NCI-H2171 (cell line): ENCODE measurements at places on chromosomes 3 and 15.

- no peak for DNase-seq
Observed at GRCh38 chr3:159432682-159433340, 555.8 kb upstream of the IL12A start.

- no peak for DNase-seq
Observed at GRCh38 chr15:90345857-90346256, 6.2 kb upstream of the ZNF774 start.

- no peak for DNase-seq
Observed at GRCh38 chr15:85453144-85453872, 72.9 kb downstream of the AKAP13 start.

DNA sequence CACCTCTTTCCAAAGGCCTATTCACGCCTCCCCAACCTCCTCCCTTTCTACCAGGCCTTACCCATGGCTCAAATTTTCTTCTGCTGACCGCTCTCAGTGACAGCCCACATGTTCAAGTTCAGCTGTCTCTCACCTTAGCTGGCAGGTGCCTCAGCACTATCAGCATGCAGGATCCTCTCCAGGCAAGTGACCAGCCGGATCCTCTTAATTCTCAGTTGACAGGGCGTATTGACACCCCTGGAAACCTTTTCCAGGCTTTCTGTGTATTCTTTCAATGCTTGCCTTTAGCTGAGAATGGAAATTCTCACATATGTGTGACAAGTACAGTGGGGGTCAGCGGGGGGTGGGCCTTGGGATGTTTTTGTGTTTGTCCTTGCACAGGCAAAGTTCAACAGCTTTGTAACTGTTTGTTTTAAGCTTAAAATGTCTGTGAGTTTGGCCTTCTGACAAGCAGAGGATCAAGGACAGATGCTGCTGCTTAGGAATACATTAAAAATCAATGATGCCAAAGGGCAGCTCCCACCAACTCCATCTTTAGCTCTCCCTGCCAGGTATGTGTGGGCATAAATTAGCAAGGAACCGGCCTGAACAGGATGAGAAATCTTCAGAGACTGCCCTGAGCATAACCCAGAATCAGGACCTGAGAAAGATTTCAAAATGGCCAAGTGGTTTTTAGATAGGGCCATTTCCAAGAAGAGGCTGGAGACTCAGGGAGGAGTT is 17.4 kb upstream of the BDH1 start:
- no peak for DNase-seq

DNA sequence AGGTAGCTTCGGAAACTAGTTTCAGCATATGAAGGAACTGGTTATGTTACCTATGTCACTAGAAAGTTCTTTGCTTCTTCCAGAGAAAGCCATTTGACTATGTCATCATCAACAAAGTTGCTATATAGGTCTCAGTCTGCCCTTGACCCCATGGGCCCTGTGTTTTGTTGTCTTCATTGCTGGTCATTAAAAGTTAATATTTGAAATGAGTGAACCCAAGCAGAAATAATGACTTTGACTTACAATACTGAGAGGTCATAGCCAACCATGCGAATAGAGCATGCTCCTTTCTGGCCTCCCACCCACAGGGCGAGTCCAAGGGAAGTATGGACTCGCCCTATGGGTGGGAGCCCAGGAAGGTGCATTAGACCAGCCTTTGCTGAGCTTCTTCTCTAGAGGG is 40.9 kb downstream of the APH1B start:
- no peak for DNase-seq

DNA sequence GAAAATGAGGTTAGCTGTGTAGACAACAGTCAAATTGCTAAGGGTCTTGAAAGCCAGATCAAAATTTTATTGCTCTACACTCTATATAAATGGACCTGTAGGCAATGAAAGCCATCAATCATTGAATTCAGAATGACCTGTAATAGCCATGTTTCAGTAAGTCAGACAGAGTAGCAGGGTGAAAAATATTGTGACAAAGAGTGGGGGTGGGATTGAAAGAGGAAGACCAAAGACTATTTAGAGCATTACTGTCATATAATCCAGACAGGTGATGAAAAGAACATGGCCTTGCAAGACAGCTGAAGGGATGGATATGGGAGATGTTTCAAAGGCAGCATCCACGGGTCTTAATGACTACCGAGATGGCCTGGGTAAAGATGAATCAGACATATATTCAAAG is 22.2 kb downstream of the IFT57 start:
- no peak for DNase-seq

DNA sequence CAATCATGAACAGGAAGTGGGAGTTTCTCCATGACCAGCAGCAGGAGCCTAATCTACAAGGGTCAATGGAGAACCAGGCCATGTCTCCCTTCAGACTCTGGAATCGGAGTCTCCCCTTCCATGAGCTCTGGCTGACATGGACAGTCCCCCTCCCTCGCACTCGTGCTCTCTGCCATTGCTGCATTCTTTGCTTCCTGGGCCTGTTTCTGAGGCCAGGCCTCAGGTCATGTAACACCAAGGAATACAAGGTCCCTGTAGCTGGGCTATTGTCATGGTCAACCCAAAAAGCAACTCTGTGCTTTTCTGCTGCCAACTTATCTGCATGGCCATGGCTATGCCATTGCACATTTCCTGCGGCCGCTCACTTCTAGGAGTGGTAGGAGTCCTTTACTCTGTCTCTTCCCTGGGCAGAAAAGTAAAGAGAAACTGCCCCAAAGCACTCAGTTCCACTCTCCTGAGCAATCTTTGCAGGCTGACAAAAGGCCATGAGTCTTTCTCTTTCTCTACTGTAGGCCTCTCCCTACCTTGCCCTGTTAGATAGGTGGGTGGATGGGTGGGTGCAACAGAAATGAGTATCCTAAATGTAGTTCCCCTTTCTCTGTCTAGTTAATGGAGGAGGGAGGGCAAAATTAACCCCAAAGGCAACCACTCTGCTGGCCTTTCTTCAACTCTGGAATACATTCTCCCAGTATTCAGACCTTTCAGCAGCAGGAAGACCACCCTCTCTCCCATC is 40.8 kb upstream of the PROK2 start:
- DNase-seq, result no peak

GRCh38 chr15:40787991-40788390 is 18.2 kb downstream of the C15orf62 start:
- no peak for DNase-seq

GRCh38 chr3:25576831-25577454 is 87.8 kb downstream of the TOP2B start:
- no peak for DNase-seq

DNA sequence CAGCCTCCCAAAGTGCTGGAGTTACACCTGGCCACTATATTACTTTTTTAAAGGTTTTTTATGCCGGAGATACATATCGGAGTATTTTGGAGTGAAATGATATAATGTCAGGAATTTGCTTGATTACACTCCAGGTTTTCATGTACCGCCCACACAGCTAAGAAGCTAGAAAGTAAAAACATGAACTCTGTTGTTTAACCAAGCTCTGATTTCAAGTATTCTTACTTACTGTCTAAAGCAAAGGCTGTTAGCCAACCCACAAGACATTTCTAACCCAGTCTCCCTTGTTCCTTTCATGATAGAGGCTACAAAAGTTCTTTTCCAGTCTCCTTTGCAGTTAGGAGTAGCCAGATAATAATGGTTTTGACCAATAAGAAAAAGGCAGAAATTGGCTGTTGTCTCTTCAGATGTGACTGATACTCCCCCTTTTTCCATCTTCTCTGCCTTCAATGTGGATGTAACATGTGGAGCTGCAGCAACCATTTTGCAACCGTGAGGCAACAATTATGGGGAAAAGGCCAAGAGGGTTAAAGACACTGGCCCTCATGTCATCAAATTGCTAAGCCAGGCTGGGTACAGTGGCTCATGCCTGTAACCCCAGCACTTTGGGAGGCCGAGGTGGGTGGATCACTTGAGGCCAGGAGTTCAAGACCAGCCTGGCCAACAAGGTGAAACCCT is 6.1 kb upstream of the CP start:
- DNase-seq, result no peak

GRCh38 chr3:150239766-150240165 is 168.3 kb upstream of the TSC22D2 start:
- no peak for DNase-seq

DNA sequence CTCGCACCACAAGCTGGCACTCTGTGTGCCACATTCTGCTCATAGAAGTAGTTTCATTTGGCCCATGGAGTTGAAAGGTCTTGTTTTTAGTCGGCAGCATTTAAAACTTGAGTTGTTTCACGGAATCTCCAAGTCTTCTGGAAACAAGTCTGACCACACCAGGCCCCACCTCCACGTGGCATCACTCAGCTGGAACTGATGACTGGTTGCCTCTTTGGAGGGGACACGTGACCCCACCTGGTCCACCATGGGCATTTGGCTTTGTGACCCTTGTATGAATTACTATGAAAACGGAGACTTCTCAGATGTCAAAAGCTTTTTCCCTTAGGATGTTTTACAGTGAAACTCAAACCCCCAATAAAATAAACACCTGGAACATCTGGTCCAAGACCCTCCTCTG is 74.9 kb downstream of the NTRK3 start:
- no peak for DNase-seq

DNA sequence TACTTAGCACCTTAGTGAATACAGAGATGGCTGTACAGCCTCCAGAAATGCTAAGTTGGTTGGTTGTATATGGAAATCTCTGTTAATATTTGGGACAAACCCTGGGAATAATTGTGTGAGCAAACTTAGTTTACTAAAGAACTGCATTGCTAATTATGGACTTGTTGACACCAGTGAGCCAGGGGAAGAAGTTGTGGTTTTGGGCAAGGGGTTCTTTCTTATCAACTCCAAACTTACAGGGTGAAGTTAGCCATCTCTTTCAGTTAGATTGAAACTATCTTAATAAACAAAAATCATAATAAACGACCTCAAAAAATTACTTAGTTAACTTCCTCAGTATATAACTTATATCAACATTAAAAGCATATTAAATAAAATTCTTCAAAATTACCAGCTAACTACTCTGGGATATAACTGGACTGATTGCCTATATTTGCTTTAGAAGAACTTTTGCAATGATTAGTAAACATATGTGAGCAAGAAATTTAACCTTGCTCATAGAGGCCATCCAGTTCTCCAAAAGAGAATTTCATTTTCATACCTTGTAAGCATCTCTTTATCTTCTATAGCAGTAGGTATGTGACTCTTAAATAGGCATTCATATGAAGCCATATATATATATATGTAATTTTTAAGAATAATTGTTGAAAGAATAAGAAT is 24.7 kb downstream of the MBNL1 start:
- DNase-seq, result no peak

DNA sequence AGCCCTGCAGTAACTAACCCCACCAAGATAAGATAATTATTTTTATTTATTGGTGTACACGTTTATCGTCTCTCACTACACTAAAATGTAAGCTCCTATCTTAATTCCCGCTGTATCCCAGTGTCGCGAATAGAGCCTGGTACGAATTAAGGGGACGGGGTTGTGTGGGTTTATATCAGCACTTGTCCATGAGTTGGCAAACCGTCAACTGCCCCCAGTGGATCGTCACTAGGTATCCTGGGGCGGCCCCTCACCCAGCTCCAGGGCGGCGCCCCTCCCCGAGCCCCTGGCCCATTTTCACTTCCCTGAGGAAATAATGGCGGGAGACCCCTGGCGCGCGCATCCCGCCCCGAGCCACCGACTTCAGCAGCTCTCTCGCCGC is 465 bp downstream of the RUVBL1 start:
- peak; percentile 39 for DNase-seq

- peak; percentile 82 for DNase-seq
Observed at GRCh38 chr15:55993111-55993803, at the start of gene NEDD4. TSS of gene NEDD4 (minus strand) at chr15:55993612. CDS start at chr15:55993555, 57 bp downstream.

DNA sequence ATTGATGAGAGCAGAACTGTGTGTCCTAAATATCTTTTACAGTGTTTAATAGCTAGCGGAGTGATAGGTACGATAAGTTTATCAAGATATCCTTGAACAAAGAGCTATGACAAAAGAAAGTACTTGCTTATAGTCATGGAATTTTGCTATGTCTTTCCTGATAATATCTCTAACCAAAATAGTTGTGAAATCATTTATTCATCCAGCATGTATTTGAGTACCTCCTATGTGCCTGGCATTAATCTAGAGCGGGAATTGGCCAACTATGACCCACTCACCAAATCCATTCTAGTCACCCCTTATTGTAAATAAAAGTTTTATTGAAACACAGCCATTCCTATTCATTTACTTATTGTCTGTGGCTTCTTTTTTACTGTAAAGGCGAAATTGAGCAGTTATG is 46.6 kb downstream of the ZFAND6 start:
- no peak for DNase-seq

GRCh38 chr3:151156618-151157216 is 46.3 kb downstream of the GPR171 start:
- peak; percentile 48 for DNase-seq

GRCh38 chr15:89443581-89443980 is 52.8 kb downstream of the RHCG start:
- DNase-seq, result peak; percentile 52

DNA sequence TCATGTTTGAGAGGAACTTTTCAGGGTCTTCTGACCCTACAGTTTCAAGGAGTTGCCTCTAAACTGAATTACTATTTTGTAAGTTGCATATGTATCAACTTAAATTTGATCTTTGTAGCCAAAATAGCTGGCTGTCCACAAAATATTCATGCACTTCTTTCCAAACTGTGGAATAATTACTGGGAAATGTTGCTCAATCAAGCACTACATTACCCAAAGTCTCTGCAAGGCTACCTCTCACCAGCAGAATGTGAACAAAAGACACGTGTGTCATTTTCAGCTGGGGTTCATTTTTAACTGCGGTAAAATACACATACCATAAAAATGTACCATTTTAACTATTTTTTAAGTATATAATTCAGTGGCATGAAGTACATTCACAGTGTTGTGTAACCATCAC is 320.4 kb downstream of the CTNNB1 start:
- DNase-seq, result no peak

DNA sequence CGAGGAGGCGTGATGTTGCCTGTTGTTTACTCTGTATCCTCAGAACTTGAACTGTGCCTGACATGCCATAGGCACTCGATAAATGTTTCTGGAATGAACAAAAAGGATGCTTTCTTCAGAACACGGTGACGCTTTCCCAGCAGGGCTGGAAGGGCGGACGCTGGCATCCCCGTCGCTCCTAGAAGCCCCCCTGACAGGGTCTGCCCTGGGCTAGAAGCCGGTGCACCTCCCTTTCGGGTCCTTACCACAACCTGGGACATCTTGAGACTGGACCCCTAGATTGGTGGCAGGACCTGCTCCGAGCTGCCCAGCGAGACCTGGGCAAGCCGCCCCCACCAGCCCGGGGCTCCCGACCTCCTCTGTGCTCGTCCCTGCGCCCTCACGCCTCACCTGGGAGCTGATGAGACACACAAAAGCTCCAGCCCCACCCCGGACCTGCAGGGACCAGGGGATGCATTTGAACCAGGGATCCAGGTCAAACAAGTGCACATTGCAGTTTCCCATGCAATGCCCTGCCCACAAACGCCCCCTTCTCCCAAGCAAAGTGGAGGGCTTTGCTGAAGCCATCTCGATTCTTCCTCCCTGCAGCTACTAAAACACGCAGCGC is 131.2 kb upstream of the MEF2A start:
- DNase-seq, result no peak

DNA sequence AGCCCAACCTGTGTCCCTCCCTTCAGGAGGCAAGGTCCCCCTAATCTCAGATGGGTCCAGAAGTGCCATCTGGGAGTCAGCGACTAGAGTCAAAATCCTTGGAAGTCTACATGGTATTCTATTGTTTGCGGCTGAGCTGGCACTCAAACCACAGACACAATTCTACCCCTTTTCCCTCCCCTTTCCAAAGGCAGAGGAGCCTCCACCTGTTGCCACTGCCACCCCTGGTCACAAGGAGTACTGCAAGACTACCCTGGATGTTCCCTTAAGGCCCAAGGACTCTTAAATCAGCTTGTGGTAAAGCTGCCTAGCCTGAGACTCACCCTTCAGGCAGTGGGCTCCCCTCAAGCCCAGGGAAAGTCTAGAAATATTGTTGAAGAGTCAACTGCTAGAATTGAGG is 4.3 kb upstream of the OR5H6 start:
- DNase-seq, result no peak
